ENCODE measurements at places on chromosomes 11 and 22. TPM values are rescaled to one million over a fixed set of nuclear protein-coding genes. Genes with fewer than 3 reads are reported as not detected.

GRCh38 chr11:126637795-126638175 is 282.3 kb downstream of the ST3GAL4 start:
- peak; percentile 93 for DNase-seq

DNA sequence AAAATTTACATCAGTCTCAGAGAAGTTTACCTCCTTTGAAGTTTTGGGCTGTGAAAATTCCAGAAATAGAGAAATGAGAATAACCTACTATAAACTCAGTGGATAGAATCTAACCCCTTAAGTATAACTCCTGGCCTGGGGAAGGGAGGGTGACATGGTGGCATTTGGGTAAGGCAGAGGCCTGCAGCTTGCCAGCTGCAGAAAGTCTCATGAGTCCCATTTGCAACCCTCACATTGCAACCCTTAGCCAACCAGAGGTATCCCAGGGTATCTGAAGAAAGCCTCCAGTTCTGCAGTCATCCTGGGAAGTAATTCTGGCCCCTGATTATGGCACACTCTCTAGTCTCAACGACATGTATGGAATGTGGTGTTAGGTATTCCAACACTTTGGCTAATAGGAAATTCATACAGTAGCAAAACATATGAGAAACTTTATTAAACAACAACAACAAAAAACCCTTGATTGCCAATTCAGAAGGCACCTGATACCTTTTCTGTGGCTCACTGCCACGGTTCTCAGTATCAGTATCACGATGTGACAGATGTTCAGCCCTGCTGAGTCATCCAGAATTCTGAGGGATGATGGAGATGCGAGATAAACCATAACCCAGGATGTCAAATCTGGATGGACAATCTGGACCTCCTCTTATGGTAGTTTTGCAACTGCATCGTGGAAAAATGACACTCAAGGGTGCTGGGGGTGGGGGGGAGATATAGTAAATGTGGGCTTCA is 743.4 kb downstream of the NELL1 start:
- peak; percentile 63 for DNase-seq

DNA sequence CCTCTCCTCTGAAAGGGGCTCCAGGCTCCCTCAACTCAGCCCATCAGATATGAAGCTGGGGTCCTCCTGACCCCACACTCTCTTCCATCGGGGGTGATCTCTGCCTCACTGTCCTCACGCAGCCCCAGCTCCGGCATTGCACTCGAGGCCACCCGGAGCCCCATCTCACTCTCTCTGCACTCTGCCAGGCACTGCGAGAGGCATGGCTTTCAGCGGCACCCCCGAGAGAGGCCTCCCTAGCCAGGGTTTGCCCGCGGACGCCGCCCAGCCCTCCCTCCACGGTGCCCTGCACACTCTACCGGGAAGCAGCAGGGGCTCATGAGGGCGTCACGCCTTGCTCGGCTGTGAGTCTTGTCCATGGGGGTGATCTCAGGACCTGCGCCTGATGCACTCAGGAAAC is 436.2 kb downstream of the BRD1 start:
- DNase-seq: no peak

Gene TSSK2
- total RNA-seq: not detected

GRCh38 chr11:15674756-15675155 is 560.0 kb downstream of the INSC start:
- no peak for DNase-seq

Gene TRMU
- total RNA-seq: 18.9 TPM

- no peak for DNase-seq
Observed at GRCh38 chr11:28833670-28834069, 725.5 kb downstream of the METTL15 start.

GRCh38 chr22:47673557-47673956 is 911.1 kb downstream of the TBC1D22A start:
- no peak for DNase-seq

Gene ARHGEF17
- 67.0 TPM for total RNA-seq

DNA sequence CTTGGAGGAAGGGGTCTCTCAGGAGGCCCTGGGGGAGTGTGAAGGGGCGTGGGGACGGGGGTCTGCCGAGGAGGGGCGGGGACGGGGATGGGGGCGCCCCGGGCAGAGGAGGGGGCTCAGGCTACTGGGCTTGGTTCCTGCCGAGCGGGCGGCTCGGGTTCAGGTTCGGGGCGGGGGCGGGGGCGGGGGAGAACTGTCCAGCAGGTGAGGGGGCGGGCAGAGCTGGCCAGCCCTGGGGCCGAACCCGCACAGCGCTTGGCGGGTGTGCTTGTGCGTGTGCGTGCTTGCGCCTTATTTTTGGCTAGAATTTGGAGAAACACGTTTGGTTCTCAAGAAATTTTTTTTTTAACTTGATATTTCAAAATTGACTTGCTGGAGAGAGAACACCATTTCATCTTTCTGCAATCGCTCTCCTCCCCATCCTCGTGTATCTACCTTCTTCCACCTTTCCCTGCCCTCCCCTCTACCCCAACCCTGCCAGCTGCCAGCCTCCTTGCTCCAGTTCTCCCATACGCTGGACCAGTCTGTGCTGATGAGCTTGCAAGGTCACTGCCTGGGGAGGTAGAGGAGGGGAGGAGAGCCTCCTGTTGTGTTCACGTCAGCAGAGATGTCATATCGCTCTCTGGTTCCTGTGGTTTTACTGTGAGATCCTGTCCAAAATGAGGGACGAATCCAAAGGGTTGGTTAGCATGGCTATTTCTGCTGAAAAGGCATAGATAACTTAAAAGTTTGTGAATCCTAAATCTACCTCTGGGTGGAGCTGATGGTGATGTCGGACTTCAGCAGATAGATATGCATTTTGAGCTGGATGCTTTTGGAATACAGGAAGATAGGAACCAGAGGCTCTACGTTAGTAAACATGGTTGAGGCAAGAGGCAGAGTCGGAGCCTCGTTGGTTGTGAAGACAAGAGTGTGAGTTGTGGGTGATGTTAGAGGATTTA is 668 bp downstream of the MADD start:
- peak; percentile 92 for DNase-seq

Gene UCP3
- total RNA-seq: 0.59 TPM

- DNase-seq: no peak
Observed at GRCh38 chr11:125410091-125410490, 86.0 kb downstream of the FEZ1 start.

DNA sequence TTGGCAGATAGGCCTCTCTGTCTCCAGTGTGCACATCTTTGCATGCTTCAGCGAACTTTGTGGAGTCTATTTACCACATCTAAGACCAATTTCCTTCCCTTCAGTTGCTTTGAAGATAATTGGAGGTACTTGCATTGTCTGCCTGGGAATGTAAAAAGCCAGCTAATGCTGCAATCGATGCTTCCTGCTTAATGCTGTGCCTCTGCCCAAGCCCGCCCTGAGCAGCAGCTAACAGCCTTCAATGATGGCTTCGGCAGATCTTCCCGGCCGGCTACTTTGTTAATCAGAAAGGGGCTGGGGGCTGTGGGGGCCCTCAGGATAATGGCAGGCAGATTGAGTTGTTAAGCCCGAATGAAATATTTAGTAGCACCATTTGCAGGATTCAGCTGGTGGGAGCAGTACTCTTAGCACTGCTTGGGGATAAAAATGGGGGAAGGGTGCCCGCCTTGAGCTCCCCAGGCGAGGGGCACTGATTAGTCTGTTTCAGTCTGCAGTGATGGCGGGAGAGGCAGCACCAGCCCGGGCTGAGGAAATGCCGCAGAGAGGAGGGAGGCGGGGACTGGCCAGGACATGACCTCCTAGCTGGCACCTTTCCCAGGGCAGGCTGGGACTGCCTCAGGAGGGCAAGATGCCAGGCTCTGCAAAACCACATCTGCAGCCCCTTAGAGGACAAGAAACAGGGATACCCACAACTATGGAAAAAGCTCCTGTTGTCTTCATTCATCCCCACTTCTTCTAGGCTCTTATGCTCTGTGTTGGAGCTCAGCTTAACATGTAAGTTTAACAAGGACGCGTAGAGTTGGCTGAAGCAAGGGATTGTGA is 460.0 kb downstream of the BUD13 start:
- DNase-seq: no peak

GRCh38 chr11:36177836-36178235 is 111.4 kb downstream of the COMMD9 start:
- DNase-seq: no peak

DNA sequence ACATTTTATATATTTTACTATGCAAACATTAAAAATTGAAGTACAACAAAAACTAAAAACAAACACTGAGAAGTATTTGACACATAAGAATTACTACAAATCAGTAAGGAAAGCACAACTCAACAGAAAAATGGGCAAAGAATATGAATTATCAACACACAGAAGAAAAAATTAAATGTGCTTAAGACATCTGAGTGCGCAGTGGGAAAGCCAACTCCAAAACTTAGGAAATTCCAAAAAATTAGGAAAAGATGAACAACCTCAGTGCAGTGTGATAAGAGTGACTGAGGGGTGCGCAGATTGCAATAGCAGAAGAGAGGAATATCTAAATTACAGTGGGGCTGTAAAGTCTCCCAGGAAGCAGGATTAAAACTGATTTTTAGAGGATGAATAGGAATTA is 1.9 kb upstream of the TMEM41B start:
- DNase-seq: peak; percentile 8

GRCh38 chr11:26613759-26614158 is 41.7 kb upstream of the MUC15 start:
- no peak for DNase-seq

Gene APIP
- 27.5 TPM for total RNA-seq

- DNase-seq: no peak
Observed at GRCh38 chr11:115672999-115673411, 168.8 kb upstream of the CADM1 start.

DNA sequence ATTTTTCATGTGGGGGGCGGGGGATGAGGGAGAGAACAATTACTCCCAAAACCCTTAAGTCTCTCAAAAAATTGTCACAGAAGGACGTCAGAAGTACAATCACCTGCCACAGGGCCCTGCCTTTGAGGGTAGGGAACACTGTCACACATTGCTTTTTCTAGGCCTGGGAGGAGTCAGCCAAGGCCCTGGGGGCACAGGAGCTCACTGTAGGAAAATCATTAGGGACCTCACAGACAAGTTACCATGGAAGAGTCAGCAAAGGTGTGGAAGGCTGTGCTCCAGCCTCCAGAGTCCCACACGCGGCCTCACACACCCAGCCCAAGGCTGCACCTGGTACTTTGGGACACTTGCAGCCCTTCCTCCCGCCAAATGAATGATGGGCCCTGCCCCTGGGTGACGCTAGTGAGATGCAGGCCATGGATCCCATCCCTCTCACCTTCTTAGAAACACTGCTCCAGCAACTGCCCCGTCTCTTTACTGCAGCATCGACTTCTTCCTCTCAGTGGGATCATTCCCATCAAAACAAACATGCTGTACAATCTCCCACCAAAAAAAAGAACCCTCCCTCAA is 3.3 kb downstream of the PLEKHA7 start:
- no peak for DNase-seq

Gene SLC37A2
- 0.29 TPM for total RNA-seq

- peak; percentile 54 for DNase-seq
Observed at GRCh38 chr11:61139387-61139786, 21.8 kb downstream of the VPS37C start.

Gene CCDC87
- 1.1 TPM for total RNA-seq

Gene GAB4
- total RNA-seq: not detected

DNA sequence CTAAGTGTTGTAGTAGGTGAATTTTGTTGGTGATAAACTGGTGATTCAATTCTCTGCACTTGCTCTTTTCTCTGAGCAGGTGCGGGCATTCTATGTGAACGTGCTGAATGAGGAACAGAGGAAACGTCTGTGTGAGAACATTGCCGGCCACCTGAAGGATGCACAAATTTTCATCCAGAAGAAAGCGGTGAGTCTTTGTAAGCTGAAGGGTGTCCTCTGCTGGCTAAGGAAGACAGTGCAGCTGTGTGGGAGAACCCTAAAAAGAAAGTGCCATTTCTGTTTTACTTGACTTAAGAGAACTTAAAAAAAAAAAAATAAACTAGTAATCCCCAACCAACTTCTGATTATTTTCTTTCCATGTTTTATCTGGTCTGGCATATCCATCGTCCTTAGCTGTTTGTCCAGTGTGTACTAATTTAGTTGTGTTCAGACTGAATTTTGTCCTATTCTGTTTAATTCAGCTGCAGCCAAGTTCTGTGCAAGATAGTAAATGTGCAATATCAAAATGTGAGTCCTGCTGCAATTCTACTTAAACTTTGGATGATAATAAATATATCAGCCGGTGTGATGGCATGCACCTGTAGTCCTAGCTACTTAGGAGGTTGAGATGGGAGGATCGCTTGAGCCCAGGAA is 29.6 kb downstream of the CAT start:
- DNase-seq: no peak

Gene HEPHL1
- not detected for total RNA-seq

DNA sequence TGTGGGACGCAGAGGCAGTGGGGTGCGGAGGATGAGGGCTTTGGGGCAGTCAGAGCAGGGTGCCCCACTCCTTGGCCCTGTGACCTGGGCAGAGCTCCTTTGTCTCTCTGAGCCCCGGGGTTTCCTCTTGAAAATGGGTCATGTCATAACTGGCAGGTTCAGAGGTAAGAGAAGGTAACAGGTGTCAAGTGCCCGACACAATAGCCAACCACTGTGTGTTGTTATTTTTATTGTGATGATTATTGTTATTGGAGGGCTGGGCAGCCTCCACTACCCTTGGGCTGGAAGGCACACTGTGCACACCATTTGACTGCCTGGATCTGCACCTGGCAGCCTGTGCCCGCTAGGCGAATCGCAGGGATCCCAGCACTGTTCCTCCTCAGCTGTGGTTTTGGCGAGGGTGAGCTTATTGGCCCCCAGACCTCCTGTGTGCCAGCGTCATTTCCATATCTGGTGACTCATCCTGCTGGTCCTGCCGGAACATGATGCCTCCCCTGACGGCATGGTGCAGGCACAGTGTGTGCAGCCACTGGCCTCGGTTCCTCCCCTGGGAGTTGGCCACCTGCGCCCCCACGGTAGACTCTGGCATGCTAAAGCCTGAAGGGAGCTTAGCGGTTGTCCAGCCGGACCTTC is 15.4 kb upstream of the SOX10 start:
- DNase-seq: peak; percentile 97

DNA sequence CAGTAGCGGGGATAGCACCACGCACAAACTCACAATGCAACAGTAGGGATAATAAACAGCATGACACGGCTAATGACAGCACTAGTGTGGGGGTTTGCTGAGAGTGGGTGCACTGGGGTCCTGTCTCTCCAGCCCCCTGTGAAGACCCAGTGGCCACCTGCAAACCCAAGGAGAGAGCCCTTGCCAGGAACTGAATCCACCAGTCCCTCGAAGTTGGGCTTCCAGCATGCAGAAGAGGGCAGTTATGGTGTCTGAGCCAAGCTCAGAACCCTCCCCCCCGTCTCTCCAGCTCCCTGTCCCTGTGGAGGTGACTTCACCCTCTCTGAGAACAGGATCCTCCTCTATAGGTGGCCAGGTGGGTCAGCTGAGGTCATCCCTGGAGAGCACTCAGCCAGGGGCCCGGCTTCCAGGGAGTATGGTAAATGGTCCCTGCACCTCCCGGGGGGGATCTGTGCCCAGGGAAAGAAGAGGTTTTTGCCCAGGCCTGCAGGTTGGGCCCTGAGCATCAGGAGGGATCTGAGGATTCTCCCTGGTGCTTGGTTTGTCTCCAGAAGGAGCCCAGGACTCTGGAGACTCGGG is 86.3 kb upstream of the PRR5 start:
- no peak for DNase-seq

Data from osteoblast (primary cell).